ENCODE measurements at places on chromosomes 5 and 9. TPM values are rescaled to one million over a fixed set of nuclear protein-coding genes. Genes with fewer than 3 reads are reported as not detected.
A peak's percentile ranks its signal among the peaks of the same experiment; 100 is the strongest.

RNF130 gene
- total RNA-seq, result 17.0 TPM

KIF20A gene
- 23.5 TPM for total RNA-seq

GADD45G gene
- total RNA-seq, result 24.3 TPM

SPAAR gene
- not detected for total RNA-seq

PTGES gene
- not detected for total RNA-seq

DBH gene
- total RNA-seq, result not detected

DNA sequence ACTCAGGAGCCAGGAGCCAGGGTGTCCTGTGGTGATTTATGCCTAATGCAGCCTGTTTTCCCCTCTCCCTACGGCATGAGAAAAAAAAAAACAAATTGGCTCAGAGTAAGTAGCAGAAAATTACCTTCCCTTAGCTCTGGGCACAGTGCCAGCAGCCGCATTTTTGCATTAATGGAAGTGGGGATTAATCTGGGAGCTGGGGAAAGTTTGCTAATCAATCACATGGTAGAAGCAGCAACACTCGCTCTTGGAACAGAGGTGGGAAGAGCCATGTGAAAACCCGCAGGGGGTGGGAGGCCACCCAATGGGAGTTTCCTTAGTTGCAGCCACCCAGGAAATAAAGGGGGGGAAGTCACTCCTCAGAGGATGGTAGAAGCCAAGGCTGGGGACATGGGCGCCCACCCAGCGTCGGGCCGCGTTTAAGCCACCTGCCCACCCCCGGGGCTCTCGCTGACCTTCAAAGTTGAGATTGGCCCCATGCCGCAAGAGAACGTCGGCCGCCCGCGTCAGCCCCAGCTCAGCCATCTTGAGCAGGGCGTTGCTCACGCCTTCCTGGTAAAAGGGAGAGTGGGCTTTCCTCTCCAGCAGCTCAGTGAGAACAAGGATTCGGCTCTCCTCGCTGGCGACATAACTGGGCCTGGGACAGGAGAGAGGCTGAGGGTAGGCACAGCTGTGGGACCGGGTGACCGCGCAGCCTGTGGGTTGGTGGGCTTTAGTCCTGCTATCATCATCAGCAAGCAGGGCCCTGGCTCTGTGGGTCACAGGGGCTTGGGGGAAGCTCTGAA, 1.7 kb downstream of the ASB6 start:
- peaks cover 18% of the 10 kb centered on the region for H3K4me1 ChIP-seq
- no peak for DNase-seq
- no peaks in the 10 kb centered on the region for H3K27me3 ChIP-seq
- peak overlapping the region; percentile 93 for H3K4me3 ChIP-seq

DNA sequence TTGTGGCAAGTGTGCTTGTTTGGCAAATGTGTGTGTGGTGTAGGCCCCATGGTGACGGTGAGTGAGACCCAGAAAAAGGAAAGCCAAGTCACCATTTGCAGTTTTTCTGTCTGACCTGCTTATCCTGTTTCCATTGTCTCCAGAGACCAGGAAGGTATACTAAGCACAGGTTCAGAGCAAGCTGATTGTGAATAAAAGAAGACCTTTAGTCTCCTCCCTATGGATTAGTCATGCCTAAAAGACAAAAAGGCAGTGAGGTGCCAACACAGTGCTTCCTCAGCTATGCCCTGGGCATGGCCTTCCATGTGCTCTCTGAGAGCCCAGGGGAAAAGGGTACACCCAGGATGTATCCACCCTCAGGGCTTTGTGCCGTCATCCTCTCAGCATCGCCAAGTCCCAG, 49.2 kb upstream of the SHOC1 start:
- H3K36me3 ChIP-seq, result no peaks in the 10 kb centered on the region
- no peak overlapping the region for H3K4me3 ChIP-seq
- no peaks in the 10 kb centered on the region for H3K4me1 ChIP-seq
- DNase-seq, result no peak
- peaks cover 6% of the 10 kb centered on the region for H3K27me3 ChIP-seq

DNA sequence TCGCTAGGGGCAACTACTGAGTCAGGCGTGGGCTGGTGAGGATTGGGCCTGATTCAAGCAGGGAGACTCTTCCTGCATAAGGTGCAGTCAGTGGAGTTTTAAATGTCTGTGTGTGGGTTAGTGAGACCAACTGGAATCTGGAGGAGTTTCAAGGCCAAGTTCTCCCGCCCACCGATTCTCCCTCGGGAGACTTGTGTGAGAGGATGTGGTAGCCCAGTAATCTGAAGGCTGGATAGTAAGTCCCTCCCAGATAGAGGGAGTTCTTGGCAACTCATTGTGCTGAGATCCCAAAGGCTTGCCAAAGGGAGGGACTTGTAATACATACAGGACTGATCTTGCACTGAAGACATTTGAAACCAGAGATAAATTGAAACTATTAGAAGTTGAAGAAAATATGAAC, 51.8 kb downstream of the WDR36 start:
- no peak overlapping the region for H3K27ac ChIP-seq
- no peaks in the 10 kb centered on the region for H3K4me1 ChIP-seq
- H3K36me3 ChIP-seq, result no peaks in the 10 kb centered on the region
- H3K4me3 ChIP-seq, result no peak overlapping the region

DNA sequence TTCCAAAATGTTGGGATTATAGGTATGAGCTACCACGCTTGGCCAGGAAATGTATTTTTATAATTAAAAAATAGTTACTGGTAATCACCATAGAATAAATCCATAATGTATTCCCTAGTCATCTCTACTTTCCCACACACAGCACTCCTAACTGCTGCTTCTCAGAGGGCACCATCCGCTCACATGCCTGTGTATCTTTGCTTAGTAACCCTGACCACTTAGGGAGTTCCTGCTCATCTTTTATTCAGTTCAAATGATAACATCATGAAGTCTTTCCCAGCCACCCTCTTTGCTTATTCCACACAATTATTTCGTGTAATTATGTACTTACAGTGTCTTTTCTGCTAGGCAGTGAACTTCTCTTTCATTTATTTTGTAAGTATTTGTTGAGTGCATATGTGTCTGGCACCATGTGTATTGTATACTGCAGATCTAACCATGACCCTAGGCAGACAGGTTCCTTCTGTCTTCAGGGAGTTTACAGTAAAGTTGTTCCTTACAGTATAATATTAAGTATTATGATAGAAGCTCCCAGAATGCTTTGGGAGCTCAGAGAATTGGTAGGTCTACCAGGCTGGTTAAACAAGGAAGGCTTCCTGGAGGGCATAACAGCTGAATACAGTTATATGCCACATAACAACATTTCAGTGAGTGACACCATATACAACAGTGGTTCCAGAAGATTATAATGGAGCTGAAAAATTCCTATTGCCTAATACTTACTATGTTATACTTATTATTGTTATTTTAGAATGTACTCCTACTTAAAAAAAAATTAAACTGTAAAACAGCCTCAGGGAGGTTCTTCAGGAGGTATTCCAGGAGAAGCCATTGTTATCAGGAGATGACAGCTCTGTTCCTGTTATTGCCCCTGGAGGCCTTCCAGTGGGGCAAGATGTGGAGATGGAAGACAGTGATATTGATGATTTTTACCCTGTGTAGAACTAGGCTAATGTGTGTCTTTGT, 39.2 kb downstream of the DCAF10 start:
- no peaks in the 10 kb centered on the region for H3K27me3 ChIP-seq
- H3K27ac ChIP-seq, result no peak overlapping the region
- H3K4me3 ChIP-seq, result no peak overlapping the region
- no peaks in the 10 kb centered on the region for H3K36me3 ChIP-seq
- DNase-seq, result no peak
- peaks cover 5% of the 10 kb centered on the region for H3K4me1 ChIP-seq

- no peaks in the 10 kb centered on the region for H3K27me3 ChIP-seq
- H3K4me3 ChIP-seq, result no peak overlapping the region
- no peak overlapping the region for H3K27ac ChIP-seq
Observed at GRCh38 chr5:61468483-61468865, 136.4 kb downstream of the ZSWIM6 start.

- no peak for DNase-seq
- no peaks in the 10 kb centered on the region for H3K36me3 ChIP-seq
- H3K4me1 ChIP-seq, result no peaks in the 10 kb centered on the region
- no peak overlapping the region for H3K27ac ChIP-seq
- H3K4me3 ChIP-seq, result no peak overlapping the region
- H3K27me3 ChIP-seq, result no peaks in the 10 kb centered on the region
Observed at GRCh38 chr5:95374061-95374460, 17.1 kb upstream of the FAM81B start.

DNA sequence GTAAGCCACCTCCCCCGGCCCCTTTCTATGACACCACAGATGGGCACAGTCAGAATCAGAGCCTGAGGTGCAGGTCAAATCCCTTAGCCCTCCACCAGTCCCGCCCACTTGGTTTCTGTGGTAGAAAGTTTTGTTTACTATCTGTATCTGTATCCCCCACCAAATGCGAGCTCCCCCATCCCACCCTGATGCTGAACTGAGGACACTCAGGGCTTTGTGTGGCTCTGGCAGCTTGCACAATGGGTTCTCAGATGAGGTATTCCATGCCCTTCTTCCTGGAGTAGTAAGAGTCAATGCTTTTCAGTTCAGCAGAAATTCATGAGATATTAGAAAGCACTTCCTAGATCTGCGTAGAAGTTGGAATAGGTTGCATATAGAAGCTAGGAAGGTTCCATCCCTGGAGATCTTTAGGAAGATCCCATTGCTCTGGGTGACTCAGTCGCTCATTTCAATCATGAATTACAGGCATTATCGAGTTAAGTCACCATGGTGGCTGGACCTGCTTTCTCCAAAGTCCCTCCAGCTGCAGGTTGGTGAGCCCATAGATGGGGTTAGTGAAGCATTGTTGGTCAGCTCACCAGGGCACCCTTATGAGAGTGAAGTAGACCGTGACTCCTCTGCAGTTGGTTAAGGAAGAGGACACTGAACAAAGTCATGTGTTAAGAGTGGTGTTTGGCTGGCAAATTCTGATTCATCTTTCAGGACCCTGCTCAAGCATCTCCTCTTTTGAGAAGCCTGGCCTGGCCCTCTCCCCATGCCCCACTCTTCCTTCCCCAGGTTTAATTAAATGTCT, 10.6 kb upstream of the KCNIP1 start:
- no peaks in the 10 kb centered on the region for H3K4me1 ChIP-seq
- H3K36me3 ChIP-seq, result no peaks in the 10 kb centered on the region
- no peak for DNase-seq
- H3K27me3 ChIP-seq, result peaks cover 51% of the 10 kb centered on the region
- H3K4me3 ChIP-seq, result no peak overlapping the region
- no peak overlapping the region for H3K27ac ChIP-seq

GRCh38 chr5:39475881-39476842, 51.4 kb upstream of the DAB2 start:
- H3K27ac ChIP-seq, result no peak overlapping the region
- peaks cover 7% of the 10 kb centered on the region for H3K27me3 ChIP-seq
- no peak overlapping the region for H3K4me3 ChIP-seq
- no peaks in the 10 kb centered on the region for H3K36me3 ChIP-seq

GRCh38 chr5:16693879-16694278, 77.1 kb upstream of the RETREG1 start:
- no peak overlapping the region for H3K4me3 ChIP-seq
- no peaks in the 10 kb centered on the region for H3K36me3 ChIP-seq
- H3K27ac ChIP-seq, result no peak overlapping the region
- no peak for DNase-seq

GRCh38 chr5:97046270-97046982, 96.0 kb downstream of the LIX1 start:
- no peak for DNase-seq
- H3K4me1 ChIP-seq, result no peaks in the 10 kb centered on the region
- no peak overlapping the region for H3K27ac ChIP-seq
- H3K4me3 ChIP-seq, result no peak overlapping the region
- H3K36me3 ChIP-seq, result peaks cover 9% of the 10 kb centered on the region

DNA sequence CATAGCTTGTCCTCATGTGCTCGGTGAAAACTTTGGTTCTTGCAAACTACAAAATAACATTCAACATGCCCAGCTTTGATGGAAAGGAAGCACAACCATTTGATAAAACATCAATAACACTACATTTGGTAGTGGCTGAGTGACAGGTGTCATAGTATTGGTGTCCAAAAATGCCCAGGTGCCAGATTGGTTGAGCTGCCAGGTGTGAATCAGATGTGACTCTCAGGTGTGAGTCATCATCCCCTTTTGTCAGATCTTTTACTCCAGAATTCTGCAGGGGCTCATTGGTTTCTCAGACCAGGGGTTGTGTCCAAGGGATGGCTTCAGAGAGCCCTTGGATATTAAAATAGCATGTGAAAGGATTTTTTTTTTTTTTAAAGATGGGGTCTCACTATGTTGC, 22.5 kb upstream of the POMT1 start:
- DNase-seq, result no peak
- H3K4me3 ChIP-seq, result no peak overlapping the region
- H3K4me1 ChIP-seq, result peaks cover 3% of the 10 kb centered on the region
- H3K36me3 ChIP-seq, result peaks cover 6% of the 10 kb centered on the region

DNA sequence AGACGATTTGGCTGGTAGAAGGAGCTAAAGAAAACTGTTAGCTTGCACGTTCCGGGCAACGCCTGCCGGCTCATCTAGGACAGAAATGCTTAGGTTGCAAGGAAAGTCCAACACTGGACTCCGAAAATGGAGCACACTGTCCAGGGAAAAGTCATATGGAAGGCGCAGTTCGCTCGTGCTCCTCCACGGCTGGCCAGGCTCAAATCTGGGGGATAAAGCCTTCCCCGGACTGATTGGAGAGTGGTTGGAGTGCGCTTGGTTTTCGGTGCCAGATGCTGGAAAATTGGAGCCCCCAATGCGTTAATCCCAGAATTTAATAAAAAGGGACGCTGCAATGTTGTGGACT, 955 bp downstream of the CDH6 start:
- H3K36me3 ChIP-seq, result peaks cover 9% of the 10 kb centered on the region
- H3K4me1 ChIP-seq, result peaks cover 4% of the 10 kb centered on the region
- no peak overlapping the region for H3K27ac ChIP-seq
- peaks cover 32% of the 10 kb centered on the region for H3K27me3 ChIP-seq

DNA sequence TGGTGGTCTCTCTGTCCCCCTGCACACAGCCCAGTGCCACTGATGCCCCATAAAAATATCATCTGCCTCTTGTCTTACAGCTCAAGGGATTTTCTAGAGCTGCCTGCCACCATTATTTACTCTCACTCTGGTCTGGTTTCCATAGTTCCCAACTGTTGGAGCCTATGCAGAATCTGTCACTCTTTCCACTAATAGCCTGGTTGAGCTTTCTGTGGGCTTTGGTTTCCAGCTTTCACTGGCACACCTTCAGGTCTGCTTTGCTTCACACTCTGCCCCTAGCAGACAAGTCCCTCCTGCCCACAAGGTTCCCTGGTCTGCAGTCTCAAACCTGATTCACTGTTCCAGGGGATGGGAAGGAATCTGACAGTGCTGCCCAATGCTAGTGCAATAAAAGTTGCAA, 103.0 kb upstream of the FTMT start:
- no peak overlapping the region for H3K4me3 ChIP-seq
- H3K27ac ChIP-seq, result no peak overlapping the region
- no peaks in the 10 kb centered on the region for H3K27me3 ChIP-seq
- DNase-seq, result no peak
- no peaks in the 10 kb centered on the region for H3K36me3 ChIP-seq
- H3K4me1 ChIP-seq, result no peaks in the 10 kb centered on the region

DNA sequence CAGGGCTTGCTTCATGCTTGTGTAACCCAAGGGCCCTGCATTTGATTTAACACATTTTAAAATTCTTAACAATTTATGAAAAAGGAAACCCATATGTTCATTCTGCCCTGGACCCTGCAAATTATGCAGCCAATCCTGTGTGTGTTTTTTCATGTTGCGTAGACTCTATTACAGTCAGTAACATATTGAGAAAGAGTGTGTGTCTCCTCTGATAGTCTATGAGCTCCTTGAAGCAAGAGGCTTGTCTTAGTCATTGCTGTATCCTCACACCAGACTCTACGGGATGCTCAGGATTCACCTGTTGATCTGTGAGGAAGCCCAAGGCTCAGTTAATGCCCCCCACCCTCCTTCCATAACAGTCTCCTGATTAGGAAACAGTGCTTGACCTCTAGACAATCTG, 177.3 kb upstream of the DMAC1 start:
- DNase-seq, result no peak
- H3K4me1 ChIP-seq, result peaks cover 73% of the 10 kb centered on the region
- peak overlapping the region; percentile 90 for H3K27ac ChIP-seq
- no peaks in the 10 kb centered on the region for H3K36me3 ChIP-seq
- peak overlapping the region; percentile 67 for H3K4me3 ChIP-seq
